ENCODE measurements at places on chromosomes 12 and 14.

DNA sequence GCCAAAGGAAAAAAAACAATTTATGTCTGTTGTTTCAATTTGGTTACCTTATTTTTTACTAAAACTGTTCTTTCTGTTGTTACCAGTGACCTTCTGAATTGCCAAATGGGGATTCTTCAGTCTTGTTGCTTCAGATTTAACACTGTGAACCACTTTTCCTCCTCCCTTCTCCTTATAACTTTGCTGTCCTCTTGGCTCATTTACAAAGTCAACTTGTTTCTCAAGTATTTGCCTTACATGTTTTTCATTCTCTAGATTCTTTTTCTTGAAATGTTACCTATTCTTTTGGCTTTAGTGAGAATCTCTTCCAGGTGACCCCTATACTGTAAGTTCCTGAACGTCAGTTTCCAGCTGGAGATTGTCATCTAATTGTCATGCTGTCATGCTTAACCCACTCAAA lies 19.4 kb downstream of the FUT8 start:
- no peak for DNase-seq

- DNase-seq: no peak
These were observed 536 bp upstream of the TUNAR start for GRCh38 chr14:95875831-95876760.

- no peak for DNase-seq
These were observed 91.2 kb downstream of the RFLNA start for GRCh38 chr12:124386059-124386458.

- peak; percentile 19 for DNase-seq
These were observed 106.9 kb upstream of the DYRK2 start for GRCh38 chr12:67541625-67541991.

DNA sequence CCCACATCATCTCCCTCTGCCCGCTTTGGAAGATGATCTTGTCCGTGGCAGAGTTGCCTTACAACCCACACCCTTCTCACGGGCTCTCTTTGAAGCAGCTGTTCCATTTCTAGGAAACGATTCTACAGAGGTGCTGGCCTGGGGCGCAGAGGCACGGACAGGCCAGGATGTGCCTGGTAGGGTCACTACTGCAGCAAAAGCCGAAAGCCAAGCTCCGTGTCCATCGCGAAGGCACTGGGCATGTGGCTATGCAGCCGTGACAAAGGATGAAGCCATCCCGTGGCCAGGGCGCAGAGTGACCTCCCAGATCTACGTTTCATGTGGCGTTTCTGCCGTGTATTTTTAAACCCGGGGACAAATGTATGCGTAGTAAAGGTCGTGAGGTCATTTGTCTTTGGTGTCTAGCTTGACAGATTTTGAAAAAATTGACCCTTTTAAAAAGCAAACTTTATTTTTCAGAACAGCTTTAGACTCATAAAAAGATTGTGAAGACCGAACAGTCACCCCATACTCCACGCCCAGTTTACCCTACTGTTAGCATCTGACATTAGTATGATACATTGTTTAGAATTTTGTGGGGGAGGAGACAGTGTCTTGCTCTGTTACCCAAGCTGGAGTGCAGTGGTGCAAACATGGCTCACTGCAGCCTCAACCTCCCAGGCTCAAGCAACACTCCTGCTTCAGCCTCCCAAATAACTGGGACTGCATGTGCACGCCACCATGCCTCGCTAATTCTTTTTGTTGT lies 40.4 kb upstream of the NCOR2 start:
- no peak for DNase-seq

- DNase-seq: peak; percentile 77
These were observed 2.5 kb downstream of the NUAK1 start for GRCh38 chr12:106136263-106136662.

- DNase-seq: no peak
These were observed 41.7 kb downstream of the ZCRB1 start for GRCh38 chr12:42284157-42284556.

DNA sequence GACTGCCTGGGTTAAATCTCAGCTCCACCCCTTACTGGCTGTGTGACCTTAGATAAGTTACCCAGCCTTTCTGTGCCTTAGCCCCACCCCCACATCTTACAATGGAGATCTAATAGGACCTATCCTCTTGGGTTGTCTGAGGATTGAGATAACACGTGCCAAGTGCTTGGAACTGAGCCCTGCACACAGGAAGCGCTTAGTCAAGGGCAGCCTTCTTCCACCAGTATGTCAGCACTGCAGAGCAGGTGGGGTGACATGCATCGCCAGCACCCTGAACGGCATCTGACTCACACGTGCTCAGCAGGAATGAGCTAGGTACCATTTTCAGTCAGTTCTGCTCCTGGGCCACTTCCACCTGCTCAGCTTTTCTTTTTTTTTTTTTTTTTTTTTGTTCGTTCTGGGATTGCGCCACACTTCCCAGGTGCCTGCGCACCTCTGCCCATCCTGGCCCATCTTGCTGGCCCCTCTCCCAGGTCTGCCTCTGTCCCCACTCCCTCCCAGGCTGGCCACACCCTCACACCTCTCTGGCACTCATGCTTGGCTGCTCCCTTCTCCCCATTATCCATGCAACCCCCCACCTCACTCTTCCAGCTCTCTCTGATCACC lies 19.6 kb downstream of the LGMN start:
- DNase-seq: no peak

DNA sequence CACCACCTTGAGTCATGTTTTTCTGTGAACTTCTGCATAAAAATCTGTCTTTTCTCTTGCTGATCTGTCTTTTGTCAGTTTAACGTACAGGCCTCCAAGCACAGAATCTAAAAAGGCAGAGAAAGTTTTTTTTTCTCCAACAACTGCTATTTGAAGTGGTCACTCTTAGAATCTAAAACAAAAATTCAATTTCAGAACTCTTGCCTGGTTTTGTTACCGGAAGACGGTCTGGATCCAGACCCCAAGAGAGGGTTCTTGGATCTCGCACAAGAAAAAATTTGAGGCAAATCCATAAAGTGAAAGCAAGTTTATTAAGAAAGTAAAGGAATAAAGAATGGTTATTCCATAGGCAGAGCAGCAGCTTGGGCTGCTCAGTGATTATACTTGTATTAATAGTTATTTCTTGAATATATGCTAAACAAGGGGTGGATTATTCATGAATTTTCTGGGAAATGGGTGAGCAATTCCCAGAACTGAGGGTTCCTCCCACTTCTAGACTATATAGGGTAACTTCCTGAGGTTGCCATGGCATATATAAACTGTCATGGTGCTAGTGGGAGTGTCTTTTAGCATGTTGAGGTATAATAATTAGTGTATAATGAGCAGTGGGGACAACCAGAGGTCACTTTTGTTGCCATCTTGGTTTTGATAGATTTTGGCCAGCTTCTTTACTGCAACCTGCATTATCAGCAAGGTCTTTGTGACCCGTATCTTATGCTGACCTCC lies 150.0 kb upstream of the PLEKHA5 start:
- no peak for DNase-seq

DNA sequence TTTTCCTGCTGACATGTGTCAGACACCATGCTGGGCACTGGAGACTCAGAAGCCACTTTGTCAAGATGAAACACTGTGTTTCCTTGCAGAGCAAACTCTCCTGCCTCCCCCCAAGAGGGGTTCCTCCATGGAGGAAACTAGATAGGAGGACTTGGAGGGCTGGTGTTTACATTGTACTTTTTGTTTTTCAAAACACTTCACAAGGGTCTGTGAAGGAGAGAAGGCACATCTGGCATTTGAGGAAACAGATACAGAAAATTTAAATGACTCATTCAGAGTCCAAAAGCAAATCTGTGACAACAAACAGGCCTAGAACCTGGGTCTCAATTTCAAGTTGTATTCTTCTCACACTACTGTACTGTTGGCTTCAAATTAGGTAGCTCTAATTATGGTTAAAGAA lies 6.7 kb upstream of the CDKL1 start:
- DNase-seq: no peak

GRCh38 chr14:36553656-36554260 lies 28.7 kb downstream of the NKX2-8 start:
- DNase-seq: no peak

GRCh38 chr14:80110721-80111120 lies 100.6 kb downstream of the DIO2 start:
- no peak for DNase-seq

DNA sequence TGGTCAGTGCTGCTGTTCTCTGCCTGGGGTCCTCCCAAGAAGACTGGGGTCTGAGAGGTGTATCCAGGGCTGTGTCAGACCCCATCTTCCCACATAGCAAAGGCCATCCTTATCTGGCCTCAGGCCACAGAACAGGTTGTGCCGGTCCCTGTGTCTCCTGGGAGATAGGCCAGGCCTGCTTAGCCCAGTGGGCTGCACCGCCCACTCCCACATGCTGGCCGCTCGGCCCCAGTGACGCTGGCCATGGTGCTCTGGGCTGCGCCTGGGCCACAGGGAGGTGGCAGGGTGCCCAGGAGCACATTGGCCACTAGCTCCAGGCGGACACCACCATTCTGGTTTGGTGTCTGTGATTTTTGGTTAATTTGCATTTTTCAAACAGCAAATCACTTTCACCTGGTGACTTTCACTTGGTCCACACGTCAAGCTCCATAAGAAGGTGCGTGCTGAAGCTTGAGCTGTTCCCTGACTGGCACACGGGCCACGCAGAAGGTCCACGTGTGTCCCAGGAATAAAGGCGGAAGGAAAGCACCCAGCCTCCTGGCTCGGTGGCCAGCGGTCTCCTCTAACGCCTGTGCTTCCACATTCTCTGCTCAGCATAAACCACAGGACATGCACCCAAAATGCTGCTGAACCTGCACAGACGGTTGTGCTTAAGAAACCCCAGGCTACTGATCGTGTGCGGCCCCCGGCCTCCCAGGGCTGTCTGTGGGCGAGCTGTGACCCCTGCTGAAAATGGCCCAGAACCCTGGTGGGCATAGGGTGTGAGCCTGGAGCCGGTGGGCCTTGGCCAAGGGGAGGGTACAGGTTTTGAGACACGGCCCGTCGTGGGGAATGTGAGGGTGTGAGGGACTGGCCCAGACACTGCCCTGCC lies 4.6 kb downstream of the FBRSL1 start:
- no peak for DNase-seq

DNA sequence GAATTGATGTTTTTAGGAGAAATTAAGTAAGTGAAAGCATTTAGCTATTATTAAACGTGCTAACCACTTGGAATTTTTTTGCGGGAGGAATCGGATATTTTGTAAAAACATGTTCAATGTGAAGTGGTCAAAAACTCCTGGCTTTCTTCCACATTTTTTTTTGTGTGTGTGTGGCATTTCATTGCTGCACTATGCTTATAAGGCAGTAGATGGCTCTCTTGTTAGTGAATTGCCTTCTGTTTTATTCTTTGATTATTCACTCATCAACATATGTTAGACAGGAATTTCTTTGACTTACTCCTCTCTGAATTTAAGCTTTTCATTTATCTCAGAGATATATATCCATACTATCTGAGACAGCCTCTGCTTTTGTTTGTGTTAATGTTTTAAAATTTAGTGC lies 71.3 kb downstream of the DERA start:
- no peak for DNase-seq

- no peak for DNase-seq
These were observed 25.1 kb upstream of the CDK17 start for GRCh38 chr12:96425321-96425720.

DNA sequence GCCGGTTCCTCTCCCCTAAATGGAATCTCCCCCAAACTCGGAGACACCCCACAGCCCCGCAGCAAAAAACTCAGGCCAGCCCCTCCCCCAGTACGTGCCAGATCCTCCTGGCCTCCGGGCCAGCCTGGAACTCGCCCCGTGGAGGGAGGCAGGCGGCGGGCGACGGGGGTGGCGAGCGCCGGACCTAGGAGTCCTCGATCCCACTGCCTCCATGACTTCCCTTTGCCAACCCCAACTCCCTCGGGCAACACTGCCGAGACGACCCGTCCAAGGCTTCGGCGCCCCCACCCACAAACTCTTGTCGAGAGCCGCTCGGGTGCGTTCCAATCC lies 400 bp downstream of the ADCY6 start:
- no peak for DNase-seq

DNA sequence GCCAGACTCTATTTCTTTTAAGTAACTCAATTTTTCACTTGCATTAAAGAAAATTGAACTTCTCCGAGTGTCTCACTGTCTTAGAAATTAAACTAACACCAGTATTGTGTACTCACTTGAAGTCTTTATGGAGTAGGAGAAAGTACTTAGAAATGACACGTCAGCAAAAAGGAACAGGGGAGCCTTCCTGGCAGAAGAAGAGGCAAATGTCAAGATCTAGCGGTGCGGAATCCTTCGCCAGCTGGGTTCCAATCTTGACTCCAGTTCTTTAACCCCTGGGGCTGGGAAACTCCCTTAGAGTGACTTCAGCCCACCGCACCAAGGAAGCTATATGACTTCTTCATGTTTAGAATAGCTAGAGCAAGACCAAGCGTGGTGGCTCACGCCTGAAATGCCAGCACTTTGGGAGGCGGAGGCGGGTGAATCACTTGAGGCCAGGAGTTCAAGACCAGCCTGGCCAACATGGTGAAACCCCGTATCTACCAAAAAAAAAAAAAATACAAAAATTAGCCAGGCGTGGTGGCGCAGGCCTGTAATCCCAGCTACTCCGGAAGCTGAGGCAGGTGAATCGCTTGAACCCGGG lies 34.4 kb downstream of the WBP11 start:
- peak; percentile 42 for DNase-seq

DNA sequence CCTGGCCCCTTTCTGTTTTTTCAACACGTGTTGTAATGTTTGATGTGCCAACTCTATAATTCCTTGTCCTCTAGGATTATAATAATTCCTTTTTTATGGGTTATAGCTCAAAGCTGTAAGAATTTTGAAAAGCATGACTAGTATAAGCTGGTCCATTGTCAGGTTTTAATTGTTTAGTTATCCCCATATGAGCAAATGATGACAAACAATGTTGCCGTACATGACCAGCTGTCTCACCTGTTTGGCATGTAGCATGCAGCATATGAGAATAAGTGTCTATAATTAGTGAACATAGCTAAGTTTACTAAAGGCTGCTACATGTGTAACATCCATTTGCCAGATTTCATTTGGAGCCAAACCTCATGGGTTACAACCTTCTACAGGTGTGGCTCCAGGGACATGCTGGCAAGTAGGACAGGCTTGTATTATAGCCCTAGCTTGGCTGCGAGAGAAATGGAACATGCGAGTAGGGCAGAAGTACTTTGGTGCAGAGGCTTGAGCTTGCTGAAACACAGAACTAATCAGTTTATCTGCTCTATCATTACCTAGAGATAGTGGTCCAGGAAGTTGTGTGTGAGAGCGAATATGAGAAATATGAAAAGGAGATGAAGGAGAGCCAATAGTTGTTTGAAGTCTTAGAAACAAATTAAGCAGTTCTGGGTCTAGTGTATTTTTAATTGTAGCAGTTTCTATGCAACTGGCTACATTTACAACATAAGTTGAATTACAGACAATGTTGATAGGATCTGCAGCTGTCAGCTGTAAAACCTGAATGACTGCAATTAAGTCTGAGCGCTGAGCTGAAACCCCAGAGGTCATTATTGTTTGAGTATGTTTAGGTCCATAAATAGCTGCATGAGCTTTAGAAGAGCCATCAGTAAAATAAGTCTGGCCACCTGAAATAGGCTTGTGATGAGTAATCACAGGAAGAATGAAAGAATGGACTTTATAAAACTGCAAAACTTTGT lies 22.6 kb upstream of the MAPKAPK5 start:
- DNase-seq: no peak

- DNase-seq: no peak
These were observed 52.1 kb downstream of the AVPR1A start for GRCh38 chr12:63098851-63099250.
